Stimulated activated naive CD4-positive, alpha-beta T cell treated with Interleukin-2 at 50 U/mL for 16 hours (primary cell): ENCODE measurements at places on chromosomes 1 and 21.

DNA sequence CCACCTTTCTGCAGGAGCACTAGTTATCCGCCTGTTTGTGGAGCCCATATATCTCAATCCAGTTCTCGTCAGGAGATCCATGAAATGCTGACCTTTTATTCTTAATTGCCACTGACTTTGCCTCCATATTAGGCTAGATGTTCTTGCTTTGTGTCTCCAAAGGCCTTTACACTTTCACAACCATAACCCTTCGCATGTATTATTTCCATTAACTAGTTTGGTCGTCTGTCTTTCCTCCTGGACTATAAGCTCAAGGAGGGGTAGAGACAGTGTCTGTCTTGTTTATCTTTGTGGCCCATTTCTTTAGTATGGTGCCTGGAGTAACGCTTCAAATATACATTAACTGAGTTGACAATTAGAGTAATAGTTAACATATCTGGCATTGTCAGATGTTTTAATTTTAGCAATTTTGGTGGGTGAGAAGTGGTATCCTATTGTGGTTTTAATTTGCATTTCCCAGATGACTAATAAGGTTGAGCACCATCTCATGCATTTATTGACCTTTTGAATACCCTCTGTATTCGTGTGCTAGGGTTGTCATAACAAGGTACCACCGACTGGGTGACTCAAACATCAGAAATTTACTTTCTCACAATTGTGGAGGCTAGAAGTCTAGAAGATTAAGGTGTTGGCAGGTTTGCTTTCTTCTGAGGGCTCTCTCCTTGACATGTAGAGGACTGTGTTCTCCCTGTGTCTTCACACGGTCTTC is 21.7 kb upstream of the IL12RB2 start:
- no peak for DNase-seq

DNA sequence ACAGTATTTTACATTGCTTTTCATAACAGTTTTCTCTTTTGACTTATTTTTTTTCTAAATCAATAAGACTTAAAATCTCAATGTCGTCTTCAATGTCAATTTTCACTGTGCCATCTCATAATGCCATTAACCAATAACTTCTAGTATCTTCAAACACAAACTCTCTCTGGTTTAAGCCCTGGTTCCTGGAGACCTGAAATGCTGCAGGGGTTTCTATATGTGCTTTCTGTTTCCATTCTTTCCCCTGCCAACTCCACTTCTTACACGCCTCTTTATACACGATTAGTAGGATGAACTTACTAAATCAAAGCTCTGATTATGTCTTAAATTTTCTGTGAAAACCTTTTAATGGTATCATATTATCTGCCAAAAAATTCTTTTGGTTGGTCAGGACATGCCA is 191.4 kb downstream of the AMY1C start:
- no peak for DNase-seq

DNA sequence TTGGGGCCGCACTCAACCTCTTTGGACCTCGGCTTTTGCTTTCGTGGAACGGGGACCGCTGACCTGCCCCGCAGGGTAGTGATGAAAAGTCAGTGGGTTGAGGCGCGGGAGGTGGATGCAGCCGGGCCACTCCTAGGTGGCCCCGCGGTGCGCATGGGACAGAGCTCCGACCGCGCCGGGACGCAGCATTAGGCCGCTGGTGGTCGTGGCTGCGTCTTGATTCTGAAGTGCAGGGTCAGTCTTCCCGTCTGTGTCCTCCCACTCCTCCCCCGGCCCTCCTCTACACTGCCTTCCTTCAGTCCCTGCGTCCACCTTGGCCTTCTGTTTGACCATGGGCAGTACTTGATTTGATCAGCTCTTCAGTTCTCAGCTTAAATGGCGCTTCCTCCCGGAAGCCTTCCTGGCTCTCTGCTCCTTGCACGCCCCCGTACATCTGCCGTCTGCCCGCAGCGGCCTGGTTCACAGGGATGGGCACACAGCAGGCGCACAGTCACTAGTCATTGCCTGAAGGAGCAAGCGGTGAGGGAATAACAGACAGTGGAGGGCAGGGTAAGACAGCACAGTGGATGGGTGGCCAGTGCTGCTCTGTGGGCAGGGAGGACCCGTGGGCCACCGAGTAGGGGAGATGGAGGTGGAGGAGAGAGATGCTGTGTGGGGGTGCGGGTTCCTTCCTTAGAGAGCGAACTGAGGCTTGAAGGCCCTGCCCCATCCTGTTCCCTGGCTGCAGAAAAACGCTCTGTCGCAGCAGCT is 633 bp downstream of the THEMIS2 start:
- peak; percentile 18 for DNase-seq

DNA sequence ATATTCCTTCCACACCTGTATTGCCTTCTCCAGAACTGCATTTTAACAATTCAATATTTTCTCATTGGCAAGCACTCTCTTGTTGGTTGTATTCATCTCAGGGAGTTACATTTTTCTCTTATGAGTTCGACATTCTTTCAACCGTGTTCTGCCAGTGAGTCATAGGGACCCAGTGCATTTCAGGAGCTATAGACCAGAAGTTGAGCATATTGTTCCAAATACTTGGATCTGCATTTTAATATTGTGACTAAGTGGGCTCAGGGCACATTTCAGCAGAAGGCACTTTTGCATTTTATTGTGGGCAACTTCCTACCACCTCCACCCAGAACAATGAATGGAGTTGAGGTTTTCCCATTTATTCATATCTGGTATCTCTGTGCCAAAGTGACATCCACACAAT is 132.8 kb downstream of the TNFSF18 start:
- DNase-seq = no peak

DNA sequence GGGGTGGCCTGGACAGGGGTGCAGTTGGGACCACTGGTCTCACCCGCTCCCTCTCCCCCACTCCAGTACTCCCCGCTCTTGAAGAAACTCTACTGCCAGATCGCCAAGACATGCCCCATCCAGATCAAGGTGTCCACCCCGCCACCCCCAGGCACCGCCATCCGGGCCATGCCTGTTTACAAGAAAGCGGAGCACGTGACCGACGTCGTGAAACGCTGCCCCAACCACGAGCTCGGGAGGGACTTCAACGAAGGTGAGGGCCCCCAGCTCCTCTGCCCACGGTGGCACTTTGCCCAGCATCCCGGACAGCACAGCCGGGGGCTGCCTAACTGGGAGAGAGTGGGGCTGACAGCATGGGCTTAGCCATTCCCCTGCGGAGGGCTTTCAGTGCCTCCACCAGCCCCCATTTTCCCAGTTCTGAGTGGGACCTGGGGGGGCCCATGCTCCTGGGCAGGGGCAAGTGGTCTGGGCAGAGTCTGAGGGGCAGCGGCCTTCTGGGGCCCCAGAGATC is 30.2 kb upstream of the CCDC27 start:
- no peak for DNase-seq

DNA sequence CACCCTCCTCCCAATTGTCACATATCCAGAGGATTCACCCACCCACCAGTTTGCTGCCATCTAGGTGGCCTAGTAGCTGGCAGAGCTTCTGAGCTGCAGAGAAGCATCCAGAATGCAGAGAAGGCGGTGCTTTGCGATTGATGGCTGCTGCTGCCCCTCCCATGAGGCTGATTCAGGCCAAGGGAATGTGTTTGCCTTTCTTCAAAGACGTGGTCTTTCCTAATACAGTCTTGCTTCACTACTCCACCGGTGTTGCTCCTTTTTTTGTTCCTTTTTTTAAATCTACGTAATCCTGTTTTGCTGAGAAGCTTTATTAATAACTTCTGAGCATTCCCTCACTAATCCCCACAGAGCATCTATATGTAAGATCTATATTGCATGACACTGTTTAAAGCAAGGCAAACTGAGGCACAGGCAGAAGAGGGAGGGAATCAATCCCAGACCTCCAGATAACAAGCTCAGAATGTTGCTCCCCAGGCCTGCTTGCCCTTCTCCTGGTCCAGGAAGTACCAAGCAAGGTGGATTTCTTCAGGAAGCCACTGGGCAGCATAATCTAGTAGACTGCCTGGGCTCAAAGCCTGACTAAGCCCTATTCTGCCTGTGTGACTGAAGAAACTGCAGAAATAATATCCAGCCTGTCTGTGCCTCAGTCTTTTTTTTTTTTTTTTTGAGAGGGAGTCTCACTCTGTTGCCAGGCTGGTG is 275.5 kb upstream of the FMN2 start:
- no peak for DNase-seq

- DNase-seq = no peak
Observed at GRCh38 chr1:208192995-208193394, 51.2 kb downstream of the PLXNA2 start.

DNA sequence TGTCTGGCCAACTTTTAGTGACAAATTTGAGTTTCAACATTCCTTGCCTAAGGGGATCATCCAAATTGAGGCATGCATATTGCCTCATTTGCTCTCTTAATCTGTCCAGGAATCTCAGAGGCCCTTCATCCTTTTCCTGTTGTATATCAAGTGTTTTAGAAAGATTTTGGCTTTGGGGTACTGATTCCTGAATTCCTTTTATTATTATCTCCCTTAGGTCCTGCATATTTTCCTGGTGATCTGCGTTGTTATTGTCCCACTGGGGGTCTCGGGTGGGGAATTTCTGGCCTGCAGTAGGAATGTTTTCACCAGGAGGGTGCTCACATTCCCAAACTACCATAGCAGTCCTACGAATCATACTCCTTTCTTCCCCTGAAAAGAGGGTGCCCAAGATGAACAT is 4.4 kb upstream of the AADACL3 start:
- DNase-seq = no peak

- DNase-seq = no peak
Observed at GRCh38 chr21:45855248-45855811, 126.2 kb upstream of the COL6A1 start.

DNA sequence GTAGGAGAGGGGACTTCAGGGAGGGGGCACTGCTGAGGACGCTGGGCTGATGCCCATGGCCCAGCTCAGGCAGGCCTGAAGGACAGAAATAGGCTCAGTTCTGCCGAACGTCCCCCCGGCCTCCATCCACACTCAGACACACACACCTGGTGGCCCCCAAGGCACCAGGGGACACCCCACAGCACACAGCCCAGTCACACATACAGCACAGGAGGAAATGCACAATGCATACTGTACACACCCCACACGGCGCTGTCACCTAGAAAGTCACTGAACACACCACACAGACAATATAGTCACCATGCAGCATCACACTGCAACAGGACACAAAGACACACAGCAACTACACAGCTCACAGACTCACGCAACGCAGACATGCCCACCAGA is 562 bp downstream of the SYTL1 start:
- DNase-seq = peak; percentile 15

- no peak for DNase-seq
Observed at GRCh38 chr1:44507490-44508396, 102.7 kb downstream of the RNF220 start.

DNA sequence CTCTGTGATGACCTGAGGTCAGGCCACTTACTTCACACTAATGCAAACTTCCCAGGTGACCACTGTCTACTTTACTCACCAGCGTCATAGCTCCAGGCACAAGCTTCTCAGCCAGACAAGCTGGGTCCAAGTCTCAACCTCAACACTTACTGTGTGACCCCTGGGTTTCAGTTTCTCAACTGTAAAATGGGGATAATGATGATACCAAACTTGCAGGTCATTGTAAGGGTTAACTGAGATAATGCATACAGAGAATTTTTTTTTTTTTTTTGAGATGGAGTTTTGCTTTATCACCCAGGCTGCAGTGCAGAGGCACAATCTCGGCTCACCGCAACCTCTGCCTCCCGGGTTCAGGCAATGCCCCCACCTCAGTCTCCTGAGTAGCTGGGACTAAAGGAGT is 34.7 kb downstream of the AK2 start:
- DNase-seq = no peak

DNA sequence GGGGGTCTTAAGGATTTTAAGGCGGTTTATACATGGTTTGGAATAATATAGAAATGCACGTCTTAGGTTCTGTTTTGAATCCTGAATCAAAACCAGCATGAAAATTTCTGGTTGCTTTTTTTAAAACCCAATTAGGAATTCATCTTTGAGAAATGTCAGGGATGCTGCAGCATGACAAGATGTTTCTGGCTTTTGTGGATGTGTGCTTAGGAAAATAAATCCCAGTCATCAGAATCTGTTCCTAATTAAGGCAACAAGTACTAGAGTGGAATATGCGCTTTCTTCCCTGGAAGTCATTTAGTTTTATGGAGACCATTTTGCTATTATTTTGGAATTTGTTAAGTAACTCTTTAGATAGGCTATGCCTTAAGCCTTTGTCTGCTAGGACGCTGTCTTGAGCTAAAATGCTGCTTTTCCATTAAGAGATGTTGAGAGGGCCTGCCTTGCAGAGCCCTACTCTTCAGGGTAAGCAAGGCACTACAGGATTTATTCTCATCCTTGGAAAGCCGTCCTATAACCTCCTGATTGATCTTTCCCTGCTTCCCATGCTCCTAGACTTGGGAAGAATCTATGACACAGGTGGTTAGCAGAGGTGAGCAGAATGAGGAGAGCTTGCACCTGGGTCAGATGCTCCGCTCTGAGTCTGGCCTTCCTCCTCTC is 332.8 kb downstream of the DISC1 start:
- DNase-seq = no peak

- DNase-seq = no peak
Observed at GRCh38 chr1:93988634-93989350, 79.6 kb upstream of the GCLM start.

DNA sequence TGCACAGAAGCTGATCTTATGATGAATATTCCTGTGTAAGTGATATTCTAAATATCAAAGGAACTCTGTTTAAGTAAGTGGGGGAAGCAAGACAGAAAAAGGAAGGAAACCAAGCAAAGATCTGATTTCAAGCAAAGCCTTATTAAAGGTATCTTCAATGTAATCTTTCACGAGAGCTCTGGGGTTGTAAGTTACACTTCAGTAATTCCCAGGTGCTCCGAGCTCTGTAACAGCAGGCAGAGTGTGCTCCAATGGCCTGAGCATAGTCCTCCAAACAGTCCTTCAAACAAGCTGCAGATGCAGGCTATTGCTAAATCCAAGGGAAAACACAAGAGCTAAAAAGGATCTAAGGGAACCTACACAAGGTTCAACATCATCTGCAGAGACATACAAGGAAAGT is 949.7 kb upstream of the TMPRSS15 start:
- DNase-seq = no peak

- no peak for DNase-seq
Observed at GRCh38 chr1:19892628-19893168, 10.5 kb downstream of the OTUD3 start.

GRCh38 chr1:20061866-20062265 is 8.1 kb upstream of the PLA2G5 start:
- no peak for DNase-seq

DNA sequence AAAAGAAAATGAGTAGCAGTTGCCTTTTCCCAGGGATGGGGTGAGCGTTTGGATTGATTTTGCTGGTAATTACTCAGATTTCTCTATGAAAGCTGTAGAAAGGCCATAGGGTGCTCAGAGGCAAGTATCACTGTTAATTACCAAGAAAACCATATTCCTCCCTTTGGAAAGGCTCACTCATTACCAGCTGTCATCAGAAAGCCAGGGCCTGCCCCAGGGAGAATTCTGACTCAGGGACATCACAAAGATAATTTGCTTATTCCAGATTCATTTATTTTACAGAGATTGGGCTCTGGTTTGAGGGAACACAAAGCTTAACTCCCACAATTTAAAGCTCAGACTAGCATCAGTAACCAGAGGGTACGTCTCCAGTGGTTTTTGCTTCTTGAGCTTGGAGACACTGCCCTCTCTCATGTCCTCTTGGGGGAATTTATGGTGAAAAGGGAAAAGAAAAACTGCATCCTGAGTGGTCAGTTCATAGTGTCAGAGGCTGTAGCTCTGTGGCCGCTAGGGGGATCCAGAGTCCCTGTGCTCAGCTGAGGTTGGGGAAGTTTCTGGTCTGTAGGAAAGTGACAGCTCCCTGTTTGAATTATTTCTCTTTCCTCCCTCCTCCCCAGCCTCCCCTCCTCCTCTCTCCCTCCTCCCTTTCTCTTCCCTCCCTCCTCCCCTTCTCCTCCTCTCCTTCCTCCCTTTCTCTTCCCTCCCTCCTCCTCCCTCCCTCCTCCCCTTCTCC is 204.3 kb downstream of the KCNJ6 start:
- DNase-seq = peak; percentile 2
